ENCODE measurements at places on chromosomes 6 and 20. TPM values are rescaled to one million over a fixed set of nuclear protein-coding genes. Genes with fewer than 3 reads are reported as not detected.

GRCh38 chr6:149046164-149046821 lies 271.2 kb upstream of the TAB2 start:
- DNase-seq = no peak

GRCh38 chr20:14727485-14728150 lies 390.2 kb upstream of the FLRT3 start:
- no peak for DNase-seq

- DNase-seq = no peak
Measured at GRCh38 chr20:55173601-55174000, 698.2 kb downstream of the DOK5 start.

GRCh38 chr20:60116128-60116909 lies 158.1 kb downstream of the CDH26 start:
- peak; percentile 61 for DNase-seq

- peak; percentile 36 for DNase-seq
Measured at GRCh38 chr6:35795453-35796071, 1.6 kb downstream of the CLPS start.

DNA sequence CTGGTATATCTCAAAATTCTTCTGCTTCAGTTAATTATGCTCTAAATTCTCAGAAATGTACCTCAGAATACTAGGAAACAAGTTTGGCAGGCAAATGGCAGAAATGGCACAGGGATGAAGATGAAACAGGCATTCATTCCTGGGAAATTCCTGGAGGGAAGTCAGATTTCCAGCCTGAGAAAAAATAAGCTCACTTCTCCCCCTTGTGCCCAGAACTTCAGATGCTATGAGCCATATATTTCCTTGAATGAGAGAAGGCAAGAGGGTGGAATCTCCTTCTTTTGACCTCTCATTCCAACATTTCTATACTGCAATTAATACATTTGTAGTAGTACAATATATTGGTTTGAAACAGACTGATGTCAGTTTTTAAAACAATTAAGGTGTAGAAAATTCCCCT lies 22.8 kb downstream of the RGS17 start:
- DNase-seq = no peak

- no peak for DNase-seq
Measured at GRCh38 chr20:4383961-4384360, 337.7 kb upstream of the PRND start.

DNA sequence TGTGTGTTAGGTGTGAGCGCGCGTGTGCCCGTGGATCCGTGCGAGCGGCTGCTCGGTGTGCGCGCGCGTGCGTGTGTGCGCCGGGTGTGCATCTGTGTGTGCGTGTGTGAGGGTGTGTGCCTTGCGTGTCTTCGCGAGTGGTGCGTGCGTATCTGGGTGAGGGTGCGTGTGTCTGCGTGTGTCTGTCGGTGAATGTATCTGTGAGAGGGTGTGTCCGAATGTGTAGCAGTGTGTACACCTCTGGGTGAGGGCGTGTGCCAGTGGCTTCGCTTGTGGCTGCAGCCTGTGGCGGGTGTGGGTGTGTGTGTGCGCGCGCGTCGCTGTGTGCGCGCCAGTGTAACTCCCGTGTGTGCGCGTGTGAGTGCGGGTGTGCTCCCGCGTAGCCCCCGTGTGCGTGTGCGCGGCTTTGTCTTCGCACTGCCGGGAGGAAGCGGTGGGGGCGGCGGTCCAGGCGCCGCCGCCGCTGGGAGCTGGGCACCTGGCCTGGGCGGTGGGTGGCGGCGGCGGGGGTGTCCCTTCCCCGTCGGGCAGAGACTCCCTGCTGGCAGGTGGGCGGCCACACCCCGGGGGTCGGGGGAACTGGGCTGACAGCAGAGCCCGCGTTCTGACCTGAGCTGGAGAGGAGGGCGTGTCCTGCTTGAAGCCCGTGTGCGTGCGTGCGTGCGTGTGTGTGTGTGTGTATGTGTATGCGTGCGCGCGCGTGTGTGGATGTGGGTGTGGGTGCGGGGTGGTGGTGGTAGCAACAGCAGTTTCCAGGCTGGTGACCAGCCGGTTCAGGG lies 61.3 kb upstream of the EPB41L1 start:
- peak; percentile 58 for DNase-seq

- DNase-seq = no peak
Measured at GRCh38 chr6:81940451-81940985, 188.0 kb upstream of the TENT5A start.

DNA sequence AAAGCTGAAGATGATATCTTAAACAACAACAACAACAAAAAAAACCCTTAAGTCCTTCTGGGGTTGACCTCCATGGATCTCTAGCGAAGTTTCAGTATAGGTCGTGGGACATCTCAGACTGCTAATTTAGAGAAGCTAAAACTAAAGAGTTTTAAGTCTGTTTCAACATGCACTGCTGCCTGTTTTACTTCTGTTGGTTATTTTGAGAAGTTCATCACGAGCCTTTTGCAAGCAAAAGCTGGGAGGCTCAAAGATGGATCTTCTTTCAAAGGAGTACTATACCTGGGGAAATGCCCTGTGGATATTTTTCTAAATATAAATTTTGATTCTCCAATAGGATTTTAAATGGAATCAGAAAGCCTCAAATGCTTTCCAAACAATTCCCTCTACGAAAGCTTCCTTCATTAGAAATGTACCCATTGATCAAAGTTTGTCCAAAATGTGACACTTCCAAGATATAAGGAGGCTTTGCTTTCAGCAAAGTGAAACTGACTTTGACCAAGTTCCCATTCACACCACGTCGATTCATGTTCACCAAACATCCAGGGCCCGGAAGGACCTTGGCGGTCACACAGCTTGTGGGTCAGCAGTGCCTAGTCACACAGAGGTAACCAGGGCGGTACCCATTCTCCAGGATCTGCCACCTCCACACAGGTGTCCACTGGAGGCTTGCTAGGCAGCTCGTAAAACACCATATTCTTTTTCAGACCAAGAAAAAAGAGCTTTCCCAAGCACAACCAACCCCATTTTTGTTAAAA lies 94.7 kb upstream of the QKI start:
- no peak for DNase-seq

DNA sequence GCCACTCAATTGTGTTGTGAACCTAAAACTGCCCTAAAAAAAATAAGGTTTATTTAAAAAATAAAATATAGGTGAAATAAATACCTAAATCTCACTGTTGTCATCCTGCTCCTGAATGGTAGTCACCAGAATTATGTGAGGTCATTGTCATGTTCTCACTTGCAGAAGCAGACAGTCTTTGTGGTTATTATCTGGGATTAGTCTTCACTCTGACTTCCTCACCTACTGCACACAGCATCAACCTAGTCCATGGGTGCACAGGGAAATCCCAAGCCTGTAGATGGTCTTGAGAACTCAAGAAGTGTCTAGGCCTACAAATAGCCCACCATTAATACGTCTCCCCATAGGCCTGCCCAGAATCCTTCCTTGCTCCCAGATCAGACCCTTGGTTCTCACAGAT lies 97.0 kb downstream of the FOXF2 start:
- no peak for DNase-seq

DNA sequence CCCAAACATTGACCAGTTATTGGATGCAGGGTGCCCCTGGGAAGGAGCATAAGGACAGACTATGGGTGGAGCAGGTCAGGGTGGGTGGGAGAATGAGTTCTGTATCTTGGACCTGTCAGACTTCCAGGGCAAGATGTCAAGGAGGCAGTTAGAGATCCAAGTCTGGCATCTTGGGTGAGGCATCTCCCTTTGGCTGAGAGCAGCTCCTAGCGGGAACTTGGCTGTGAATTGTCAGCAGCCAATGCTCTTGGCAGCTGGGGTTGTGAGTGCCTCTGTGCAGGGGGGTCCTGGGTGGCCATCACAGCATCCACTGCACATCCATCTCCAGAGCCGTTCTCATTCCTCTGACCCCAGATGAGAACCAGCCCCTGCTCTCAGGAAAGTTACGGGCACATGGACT lies 117.0 kb upstream of the MYL9 start:
- DNase-seq = no peak

DNA sequence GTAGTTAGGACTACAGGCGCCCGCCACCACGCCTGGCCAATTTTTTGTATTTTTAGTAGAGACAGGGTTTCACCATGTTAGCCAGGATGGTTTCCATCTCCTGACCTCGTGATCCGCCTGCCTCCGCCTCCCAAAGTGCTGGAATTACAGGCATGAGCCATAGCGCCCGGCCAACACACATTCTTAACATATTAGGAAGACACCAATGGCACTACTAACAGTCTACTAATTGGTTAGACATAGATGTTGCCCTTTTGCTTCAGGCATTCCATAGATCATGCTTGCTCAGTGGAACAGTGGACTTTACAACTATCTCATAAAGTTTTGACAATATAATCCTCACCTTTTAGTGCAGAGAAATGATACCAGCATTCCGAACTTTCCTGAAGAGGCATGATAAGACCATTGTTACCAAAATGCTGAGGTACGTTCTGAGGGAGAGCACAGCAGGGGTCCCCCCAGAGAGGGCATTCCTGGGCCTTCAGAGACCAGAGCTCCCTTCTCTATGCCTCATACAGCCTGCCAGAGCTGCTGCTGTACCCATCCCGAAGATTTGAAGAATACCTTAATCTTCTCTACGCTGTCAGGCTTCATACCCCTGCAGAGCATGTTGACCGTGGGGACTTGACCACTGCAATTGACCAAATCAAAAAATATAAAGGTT lies 89.4 kb downstream of the ECT2L start:
- no peak for DNase-seq

DNA sequence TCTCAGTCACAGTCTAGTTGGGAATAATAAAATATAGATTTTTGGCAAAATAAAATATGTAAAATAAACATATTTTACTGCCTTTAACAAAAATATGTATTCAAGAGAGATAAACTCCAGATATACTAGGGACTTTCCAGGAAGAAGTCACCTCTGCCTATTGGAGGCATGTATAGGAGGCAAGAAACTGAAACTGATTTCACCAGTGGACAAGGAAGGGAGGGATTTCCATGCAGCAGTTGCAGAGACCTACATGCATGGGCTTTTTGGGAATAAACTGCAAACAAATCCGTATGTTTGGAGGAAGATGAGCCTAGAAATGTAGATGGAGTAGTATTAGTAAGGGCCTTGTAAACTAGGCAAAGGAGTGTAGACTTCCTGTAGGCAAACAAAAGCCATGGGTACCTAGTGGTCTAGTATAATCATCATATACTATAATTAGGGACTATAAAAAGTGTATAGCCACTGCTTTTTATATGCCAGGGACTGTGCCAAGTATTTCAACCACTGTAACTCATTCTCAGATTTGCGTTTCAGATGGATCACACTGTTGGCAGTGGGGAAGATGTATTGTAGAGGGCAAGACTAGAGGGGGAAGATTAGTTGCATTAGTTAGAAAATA lies 38.9 kb downstream of the CD109 start:
- no peak for DNase-seq

ZFP57 gene
- total RNA-seq = 0.10 TPM

TCF21 gene
- total RNA-seq = not detected

TXNDC5 gene
- total RNA-seq = 194 TPM

KCNG1 gene
- 116 TPM for total RNA-seq

GHRH gene
- not detected for total RNA-seq

All from H7 (cell line).